Posterior vena cava (tissue), 2 donors: ENCODE measurements at places on chromosomes 11 and 22. TPM values are rescaled to one million over a fixed set of nuclear protein-coding genes. Genes with fewer than 3 reads are reported as not detected.

- DNase-seq, result no peak
These were observed 770 bp downstream of the TSGA10IP start for GRCh38 chr11:65945941-65946558.

DNA sequence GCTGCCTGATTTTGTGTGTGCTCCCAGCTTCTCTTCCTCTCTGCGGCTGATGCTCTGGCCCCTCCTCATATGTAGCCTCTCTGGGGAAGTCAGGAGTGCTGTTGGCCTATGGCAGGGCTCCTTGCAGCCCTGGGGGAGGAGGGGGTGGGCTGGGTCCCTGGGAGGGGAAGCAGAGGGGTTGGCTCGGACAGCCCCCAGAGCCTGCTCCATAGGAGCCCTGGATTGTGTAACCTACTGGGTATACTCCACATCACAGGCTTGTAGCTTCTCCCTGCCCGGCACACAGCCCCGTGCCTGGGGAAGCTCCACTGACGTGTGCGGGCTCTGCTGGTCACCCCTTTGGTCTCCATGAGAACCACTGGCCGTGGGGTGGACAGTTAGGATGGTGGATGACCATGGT lies 113.8 kb downstream of the ST3GAL4 start:
- no peak for DNase-seq

- DNase-seq, result peak; percentile 81
These were observed 7.1 kb downstream of the TPCN2 start for GRCh38 chr11:69055598-69056516.

The NAV2 gene
- 69.2 TPM for total RNA-seq
